ENCODE measurements at places on chromosomes 6 and 20.

- DNase-seq, result no peak
These were observed 5.0 kb upstream of the KCNK16 start for GRCh38 chr6:39327507-39327906.

GRCh38 chr6:75748743-75749538, at the start of gene MYO6:
TSS of gene MYO6 (plus strand) at chr6:75749239. CDS start at chr6:75817548, 68,309 bp downstream.
- DNase-seq, result peak; percentile 61

- no peak for DNase-seq
These were observed 111.4 kb downstream of the FYN start for GRCh38 chr6:111761783-111762312.

GRCh38 chr6:128521282-128521632, 858 bp upstream of the PTPRK start:
- no peak for DNase-seq

GRCh38 chr6:137846772-137847313, 20.2 kb upstream of the TNFAIP3 start:
- DNase-seq, result no peak

DNA sequence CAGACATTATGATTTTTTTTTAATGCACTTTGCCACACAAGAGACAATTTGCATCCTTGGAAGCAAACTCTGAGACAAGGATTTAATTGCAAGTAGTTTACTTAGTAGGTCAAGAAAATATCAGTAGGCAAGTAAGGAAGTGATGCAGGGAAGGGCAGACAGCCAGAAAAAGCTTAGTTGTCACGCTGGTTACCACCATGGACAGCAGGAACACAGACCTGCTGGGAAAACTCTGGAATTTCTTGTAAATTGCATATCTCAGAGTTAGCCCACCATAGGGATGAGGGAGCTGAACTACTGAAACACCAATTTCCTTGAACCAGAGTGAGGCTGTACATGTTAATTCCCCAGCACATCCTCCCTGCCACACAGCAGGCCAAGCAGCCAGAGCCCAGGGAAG, 92.7 kb downstream of the L3MBTL3 start:
- DNase-seq, result no peak

GRCh38 chr6:108585921-108586536, 25.3 kb downstream of the FOXO3 start:
- DNase-seq, result no peak

GRCh38 chr6:40672087-40672486, 84.9 kb upstream of the LRFN2 start:
- DNase-seq, result no peak

GRCh38 chr6:148677594-148678476, 69.0 kb upstream of the UST start:
- no peak for DNase-seq

GRCh38 chr20:20371681-20372080, 3.8 kb downstream of the INSM1 start:
- no peak for DNase-seq

- no peak for DNase-seq
These were observed 37.9 kb upstream of the FERMT1 start for GRCh38 chr20:6160736-6161135.

Measured in ACHN (cell line).